Activated T-helper 9 cell treated with anti-CD3 and anti-CD28 coated beads, Interleukin-2, amount 50 U/mL, for 16 hours (primary cell): ENCODE measurements at places on chromosomes 4 and X.

DNA sequence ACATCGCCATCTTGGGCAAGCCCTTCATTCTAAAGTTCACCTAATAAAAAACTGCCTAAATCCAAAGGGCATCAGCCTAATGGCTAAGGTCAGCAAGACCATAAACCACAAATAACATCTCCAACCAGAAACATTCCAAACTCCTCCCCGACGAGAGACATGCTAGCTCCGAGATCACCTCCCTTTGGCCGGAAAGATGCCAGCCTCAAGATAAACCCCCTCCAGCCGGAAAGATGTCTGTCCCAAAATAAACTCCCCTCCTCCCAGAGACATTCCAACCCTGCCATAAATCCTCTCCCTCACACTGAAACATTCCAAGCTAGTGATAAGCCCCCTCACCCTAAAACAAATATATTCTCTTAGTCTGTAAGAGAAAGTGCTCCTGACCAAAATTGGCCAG, 13.3 kb upstream of the DYNLT3 start:
- no peak for DNase-seq

- no peak for DNase-seq
Measured at GRCh38 chr4:101418466-101418865, 71.1 kb upstream of the PPP3CA start.

DNA sequence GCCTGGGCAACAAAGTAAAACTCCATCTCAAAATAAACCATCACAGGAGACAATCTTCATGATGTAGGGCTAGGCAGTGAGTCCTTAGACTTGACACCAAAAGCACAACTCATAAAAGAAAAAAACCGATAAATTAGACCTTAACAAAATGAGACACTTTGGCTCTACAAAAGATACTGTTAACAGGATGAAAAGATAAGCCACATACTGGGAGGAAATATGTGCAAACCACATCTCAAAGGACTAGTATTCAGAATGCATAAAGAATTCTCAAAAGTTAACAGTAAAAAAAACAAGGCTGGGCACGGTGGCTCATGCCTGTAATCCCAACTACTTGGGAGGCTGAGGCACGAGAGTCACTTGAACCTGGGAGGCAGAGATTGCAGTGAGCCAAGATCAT, 13.2 kb downstream of the EFHC2 start:
- no peak for DNase-seq

DNA sequence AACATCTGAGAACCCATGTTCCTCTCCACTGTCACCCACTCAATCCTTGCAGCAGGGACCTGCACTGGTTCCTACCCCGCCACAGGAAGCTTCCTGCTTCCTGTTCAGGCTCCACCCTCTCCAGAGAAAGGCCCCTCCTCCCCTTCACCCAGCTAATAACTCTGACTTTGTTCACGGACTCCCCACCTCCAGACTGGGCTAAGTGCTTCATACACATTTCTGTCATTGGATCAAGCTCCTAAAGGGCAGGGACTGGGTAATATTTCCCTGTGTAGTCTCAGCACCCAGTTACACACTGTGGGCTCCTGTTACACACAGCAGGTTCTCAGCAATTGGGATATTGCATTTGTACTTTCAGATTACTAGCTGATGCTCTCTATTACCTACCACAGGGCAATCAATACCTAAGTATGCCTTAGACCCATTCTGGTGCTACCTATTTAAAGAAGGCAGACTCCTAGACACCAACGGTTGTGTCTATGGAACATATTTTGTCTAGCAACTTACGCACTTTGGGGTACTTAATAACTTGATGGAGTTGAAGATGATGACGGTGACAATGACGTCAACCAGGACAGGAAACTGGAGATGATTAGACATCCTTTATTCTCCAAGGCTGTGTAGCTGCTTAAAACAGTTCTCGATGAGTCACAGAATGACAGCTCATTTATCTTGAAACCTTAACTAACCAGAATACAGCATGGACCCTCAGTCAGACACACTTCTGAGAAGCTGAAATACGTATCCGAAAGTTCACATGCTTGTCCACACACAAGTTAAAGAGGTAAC, 58.1 kb downstream of the MAML3 start:
- peak; percentile 23 for DNase-seq

- DNase-seq, result no peak
Measured at GRCh38 chrX:133726642-133727041, 258.8 kb downstream of the GPC3 start.

GRCh38 chr4:145812919-145813318, 125.7 kb downstream of the ZNF827 start:
- no peak for DNase-seq
